ENCODE measurements at places on chromosomes 7 and 10. TPM values are rescaled to one million over a fixed set of nuclear protein-coding genes. Genes with fewer than 3 reads are reported as not detected.
A peak's percentile ranks its signal among the peaks of the same experiment; 100 is the strongest.

POLR2J2 gene
- 12.8 TPM for total RNA-seq

GARIN1A gene
- 0.89 TPM for total RNA-seq

FFAR4 gene
- total RNA-seq, result 44.2 TPM

SKIDA1 gene
- 0.45 TPM for total RNA-seq

DNA2 gene
- 16.4 TPM for total RNA-seq

ZNF786 gene
- total RNA-seq, result 4.8 TPM

AGBL3 gene
- total RNA-seq, result 0.47 TPM

FXYD4 gene
- total RNA-seq, result 0.98 TPM

ODAD2 gene
- total RNA-seq, result 0.61 TPM

STEAP1 gene
- 19.2 TPM for total RNA-seq

NXPH1 gene
- total RNA-seq, result not detected

- H3K4me1 ChIP-seq, result no peaks in the 10 kb centered on the region
- H3K27ac ChIP-seq, result no peak overlapping the region
- H3K27me3 ChIP-seq, result no peaks in the 10 kb centered on the region
- no peak for DNase-seq
- H3K36me3 ChIP-seq, result no peaks in the 10 kb centered on the region
Observed at GRCh38 chr10:122516734-122517133, 43.8 kb upstream of the DMBT1 start.

DNA sequence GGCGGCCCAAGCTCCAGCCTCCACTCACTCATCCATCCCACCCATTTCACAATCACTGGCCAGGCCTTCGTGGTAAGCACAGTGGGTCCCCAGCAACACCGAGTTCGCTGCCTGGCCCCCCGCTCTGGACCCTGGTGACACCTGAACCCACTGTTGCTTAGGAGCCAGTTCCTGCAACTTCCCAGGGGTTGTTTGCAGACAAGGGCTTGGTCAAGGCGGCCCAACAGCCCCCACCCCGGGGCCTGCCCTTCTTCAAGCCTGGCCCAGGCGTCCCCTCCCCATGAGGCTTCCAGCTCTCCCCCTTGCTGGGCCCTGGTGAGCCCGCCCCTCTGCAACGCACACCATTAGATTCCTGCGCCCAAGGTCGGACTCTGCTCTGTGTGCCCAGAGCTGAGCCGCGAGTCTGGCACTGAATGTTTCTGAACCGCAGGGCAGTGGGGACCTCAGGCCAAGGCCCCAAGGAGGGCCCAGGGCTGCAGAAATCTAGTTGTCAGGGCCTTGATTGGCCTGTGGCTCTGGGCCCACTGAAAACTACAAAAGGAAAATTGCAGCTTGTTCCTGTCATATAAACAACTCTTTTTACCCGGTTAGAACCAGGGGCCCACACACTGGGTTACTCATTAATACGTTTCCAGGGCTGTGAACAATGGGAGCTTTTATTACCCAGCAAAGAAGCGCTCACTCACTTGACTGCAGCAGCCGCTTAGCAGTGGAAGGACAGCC, 2.1 kb upstream of the COX19 start:
- H3K4me1 ChIP-seq, result peaks cover 20% of the 10 kb centered on the region
- no peak overlapping the region for H3K4me3 ChIP-seq
- peak overlapping the region; percentile 96 for H3K27ac ChIP-seq
- no peaks in the 10 kb centered on the region for H3K27me3 ChIP-seq
- H3K36me3 ChIP-seq, result no peaks in the 10 kb centered on the region

GRCh38 chr10:63836666-63837442, 315.7 kb downstream of the REEP3 start:
- H3K4me3 ChIP-seq, result no peak overlapping the region
- no peaks in the 10 kb centered on the region for H3K27me3 ChIP-seq
- no peaks in the 10 kb centered on the region for H3K4me1 ChIP-seq
- H3K36me3 ChIP-seq, result no peaks in the 10 kb centered on the region

DNA sequence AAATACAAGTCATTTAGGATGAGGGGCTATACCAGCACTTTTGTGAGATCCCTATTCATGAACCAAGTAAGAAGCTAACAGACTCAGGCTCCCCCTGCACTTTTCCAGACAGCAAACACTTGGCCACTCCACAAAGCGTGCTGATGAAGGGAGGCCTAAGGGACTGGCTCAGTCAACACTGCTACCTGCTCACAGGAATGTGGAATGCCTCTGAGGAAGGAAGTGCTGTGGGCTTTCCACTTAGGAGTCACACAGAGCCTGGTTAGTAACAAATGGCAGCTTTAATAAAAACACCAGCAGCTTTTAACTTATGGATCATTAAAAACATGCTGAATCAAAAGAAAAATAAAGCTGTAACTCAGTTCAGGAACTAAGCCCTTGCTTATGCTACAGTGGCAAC, 15.0 kb downstream of the UROS start:
- DNase-seq, result no peak
- H3K4me1 ChIP-seq, result no peaks in the 10 kb centered on the region
- H3K36me3 ChIP-seq, result no peaks in the 10 kb centered on the region
- no peak overlapping the region for H3K4me3 ChIP-seq
- H3K27me3 ChIP-seq, result no peaks in the 10 kb centered on the region

GRCh38 chr7:117133125-117133524, 179.8 kb downstream of the ST7 start:
- H3K4me1 ChIP-seq, result no peaks in the 10 kb centered on the region
- H3K36me3 ChIP-seq, result no peaks in the 10 kb centered on the region
- no peaks in the 10 kb centered on the region for H3K27me3 ChIP-seq
- DNase-seq, result no peak
- H3K4me3 ChIP-seq, result no peak overlapping the region
- H3K27ac ChIP-seq, result no peak overlapping the region

- no peak overlapping the region for H3K27ac ChIP-seq
- no peak for DNase-seq
- no peaks in the 10 kb centered on the region for H3K4me1 ChIP-seq
- H3K27me3 ChIP-seq, result no peaks in the 10 kb centered on the region
- H3K36me3 ChIP-seq, result no peaks in the 10 kb centered on the region
Observed at GRCh38 chr10:130558746-130559546, 422.8 kb downstream of the GLRX3 start.

DNA sequence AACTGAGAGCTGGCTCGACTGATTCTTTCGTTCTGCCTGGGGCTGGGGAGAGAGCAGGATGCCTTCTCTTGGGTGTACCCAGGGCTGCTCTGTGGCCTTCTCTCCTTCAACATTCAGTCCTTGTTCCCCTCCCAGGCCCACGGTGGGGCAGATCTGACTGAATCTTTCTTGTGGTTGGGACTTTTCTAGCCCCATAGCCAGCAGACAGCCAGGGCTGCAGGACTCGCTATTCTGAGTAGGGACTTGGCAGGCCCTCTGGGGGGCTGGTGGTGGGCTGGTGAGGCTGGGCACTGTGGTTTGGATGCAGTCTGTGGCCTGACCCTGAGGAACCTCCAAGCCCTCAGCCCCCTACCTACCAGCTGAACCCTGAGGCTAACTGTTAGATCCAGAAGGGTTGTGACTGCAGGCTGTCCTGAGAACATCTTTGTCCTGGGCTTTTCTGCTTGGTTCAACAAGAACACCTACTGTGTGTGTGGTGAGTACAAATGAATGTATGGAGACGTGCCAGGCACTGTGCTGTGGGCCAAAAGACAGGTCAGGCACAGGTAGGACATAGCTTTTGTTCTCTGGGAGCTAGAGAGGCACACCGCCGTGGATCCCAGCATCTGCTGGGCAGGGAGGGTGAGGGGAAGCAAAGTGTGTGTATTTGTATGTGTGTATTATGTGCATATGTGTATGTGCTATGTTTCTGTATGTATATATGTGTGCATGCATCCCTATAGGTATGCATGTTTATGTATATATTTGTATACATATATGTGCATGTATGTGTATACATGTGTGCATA, 2.1 kb upstream of the PALD1 start:
- DNase-seq, result no peak
- H3K4me1 ChIP-seq, result peaks cover 11% of the 10 kb centered on the region
- no peaks in the 10 kb centered on the region for H3K36me3 ChIP-seq
- H3K27ac ChIP-seq, result no peak overlapping the region
- no peak overlapping the region for H3K4me3 ChIP-seq

DNA sequence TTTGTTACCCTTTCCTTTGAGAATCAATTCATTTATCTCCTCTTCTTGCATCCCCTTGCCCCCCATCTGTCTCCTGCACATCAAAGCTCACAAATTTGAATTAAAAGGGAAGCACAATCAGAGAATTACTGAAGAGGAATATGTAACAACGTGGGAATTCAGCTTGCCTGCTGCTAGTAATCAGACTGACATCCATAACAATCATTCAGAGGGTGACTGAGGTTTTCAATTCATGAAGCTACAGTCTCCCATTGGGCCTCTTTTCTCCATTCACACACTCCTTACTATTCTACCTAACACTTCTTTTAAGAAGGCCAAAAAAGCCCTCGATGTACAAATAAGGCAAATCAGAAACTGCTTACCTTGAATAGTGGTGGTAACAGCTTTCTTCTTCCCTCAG, 24.3 kb upstream of the DNA2 start:
- H3K27ac ChIP-seq, result no peak overlapping the region
- no peak for DNase-seq
- no peaks in the 10 kb centered on the region for H3K27me3 ChIP-seq

DNA sequence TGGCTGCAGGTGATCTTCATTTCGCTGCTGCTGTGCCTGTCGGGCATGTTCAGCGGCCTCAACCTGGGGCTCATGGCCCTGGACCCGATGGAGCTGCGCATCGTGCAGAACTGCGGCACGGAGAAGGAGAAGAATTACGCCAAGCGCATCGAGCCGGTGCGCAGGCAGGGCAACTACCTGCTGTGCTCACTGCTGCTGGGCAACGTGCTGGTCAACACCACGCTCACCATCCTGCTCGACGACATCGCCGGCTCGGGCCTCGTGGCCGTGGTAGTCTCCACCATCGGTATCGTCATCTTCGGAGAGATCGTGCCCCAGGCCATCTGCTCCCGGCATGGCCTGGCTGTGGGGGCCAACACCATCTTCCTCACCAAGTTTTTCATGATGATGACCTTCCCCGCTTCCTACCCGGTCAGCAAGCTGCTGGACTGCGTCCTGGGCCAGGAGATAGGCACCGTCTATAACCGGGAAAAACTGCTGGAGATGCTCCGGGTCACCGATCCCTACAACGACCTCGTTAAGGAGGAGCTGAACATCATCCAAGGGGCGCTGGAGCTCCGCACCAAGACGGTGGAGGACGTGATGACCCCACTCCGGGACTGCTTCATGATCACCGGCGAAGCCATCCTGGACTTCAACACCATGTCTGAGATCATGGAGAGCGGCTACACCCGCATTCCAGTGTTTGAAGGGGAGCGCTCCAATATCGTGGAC, 1.3 kb downstream of the CNNM2 start:
- no peak overlapping the region for H3K27ac ChIP-seq
- no peaks in the 10 kb centered on the region for H3K36me3 ChIP-seq
- peaks cover 3% of the 10 kb centered on the region for H3K4me1 ChIP-seq
- H3K27me3 ChIP-seq, result no peaks in the 10 kb centered on the region
- DNase-seq, result peak; percentile 30
- H3K4me3 ChIP-seq, result peak overlapping the region; percentile 78

GRCh38 chr7:147053746-147054145, 937.1 kb downstream of the CNTNAP2 start:
- DNase-seq, result no peak
- H3K27me3 ChIP-seq, result no peaks in the 10 kb centered on the region
- no peak overlapping the region for H3K4me3 ChIP-seq
- no peak overlapping the region for H3K27ac ChIP-seq

DNA sequence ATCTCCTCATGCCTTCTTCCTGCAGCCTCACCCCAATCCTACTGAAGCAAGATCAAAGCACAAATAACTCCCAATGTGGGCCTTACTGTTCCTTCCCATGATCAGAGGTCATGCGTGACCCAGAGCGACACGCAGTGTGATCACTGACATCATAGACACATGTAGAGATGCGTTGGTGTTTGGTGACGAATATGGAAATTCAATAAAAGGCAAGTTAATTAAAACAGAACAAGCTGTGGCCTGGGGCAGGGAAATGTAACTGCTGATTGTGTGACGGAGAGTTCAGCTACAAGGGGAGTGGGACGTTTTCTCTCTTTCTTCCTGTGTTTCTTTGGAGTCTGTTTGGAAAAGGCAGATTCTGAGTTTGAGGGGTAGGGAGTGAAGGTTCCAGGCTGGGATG, 34.8 kb upstream of the CARD11 start:
- H3K4me3 ChIP-seq, result no peak overlapping the region
- H3K27ac ChIP-seq, result no peak overlapping the region
- no peaks in the 10 kb centered on the region for H3K36me3 ChIP-seq
- no peak for DNase-seq

DNA sequence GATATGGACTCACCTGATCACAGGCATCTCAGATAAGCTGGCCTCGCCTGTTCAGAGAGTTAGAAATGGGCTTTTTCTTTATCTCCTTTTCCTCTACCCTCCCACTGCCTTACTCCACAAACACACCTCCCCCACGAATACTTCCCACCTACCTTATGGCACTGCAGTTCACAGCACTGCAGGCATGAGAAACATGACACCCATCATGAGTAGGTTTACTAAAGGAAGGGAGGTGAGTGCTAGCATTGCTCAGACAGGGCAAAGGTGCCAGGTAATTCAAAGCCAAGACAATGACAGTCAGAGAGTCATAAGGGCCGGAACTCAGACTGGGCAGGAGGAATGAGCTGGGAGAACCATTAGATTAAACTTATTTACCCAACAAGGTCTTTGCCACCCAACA, 220.6 kb downstream of the FAM107B start:
- DNase-seq, result peak; percentile 50
- no peaks in the 10 kb centered on the region for H3K27me3 ChIP-seq
- no peak overlapping the region for H3K4me3 ChIP-seq
- H3K36me3 ChIP-seq, result no peaks in the 10 kb centered on the region
- H3K27ac ChIP-seq, result peak overlapping the region; percentile 68

DNA sequence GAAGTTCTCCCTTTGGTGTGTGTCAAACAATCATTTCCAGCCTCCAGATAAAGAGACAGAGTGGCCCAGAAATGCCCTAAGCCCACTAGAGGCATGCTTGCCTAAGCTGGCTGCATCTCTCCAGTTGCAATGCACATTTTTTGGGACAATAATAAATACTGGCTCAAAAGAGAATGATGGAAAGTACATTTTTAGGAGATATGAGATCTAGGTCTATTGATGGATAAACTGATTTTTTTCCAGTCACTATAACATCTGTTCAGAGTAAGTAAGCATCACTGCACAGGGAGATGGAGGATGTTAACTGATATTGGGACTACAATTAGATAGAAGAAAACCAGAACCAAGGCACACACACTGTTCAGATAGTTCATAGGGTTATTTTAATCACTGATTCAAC, 553.0 kb downstream of the GRM8 start:
- no peak for DNase-seq
- no peaks in the 10 kb centered on the region for H3K27me3 ChIP-seq

DNA sequence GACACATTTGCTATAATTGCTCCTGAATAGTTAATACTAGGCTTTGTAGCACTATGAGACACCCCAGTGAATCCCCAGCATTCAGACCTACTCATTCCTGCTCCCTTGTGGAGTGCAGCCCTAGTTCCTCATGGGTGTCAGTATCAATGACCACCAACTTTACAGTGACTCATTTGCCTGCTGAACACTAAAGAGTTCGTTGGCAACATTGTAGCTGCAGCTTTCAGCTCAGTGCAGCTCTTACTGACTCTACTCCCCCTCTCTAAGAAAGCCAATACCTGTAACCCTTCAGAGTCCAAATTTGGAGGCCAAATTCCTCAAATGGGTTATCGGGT, 127.1 kb upstream of the MTPN start:
- no peak overlapping the region for H3K27ac ChIP-seq
- no peak overlapping the region for H3K4me3 ChIP-seq
- no peaks in the 10 kb centered on the region for H3K36me3 ChIP-seq
- no peak for DNase-seq
- H3K4me1 ChIP-seq, result no peaks in the 10 kb centered on the region
- H3K27me3 ChIP-seq, result no peaks in the 10 kb centered on the region
